ENCODE measurements at places on chromosomes 7 and 10. TPM values are rescaled to one million over a fixed set of nuclear protein-coding genes. Genes with fewer than 3 reads are reported as not detected.

Gene SFR1
- total RNA-seq: 2.7 TPM

Gene TEX36
- not detected for total RNA-seq

Gene ERVW-1
- total RNA-seq: not detected

Gene PRSS37
- not detected for total RNA-seq

Gene BHLHA15
- 0.16 TPM for total RNA-seq

Gene ABCC2
- 0.60 TPM for total RNA-seq

Gene SYT15B
- total RNA-seq: not detected

Gene SUN3
- not detected for total RNA-seq

Gene C7orf57
- total RNA-seq: not detected

Data from bronchial smooth muscle cell (primary cell).